ENCODE measurements at places on chromosomes 2 and 18. TPM values are rescaled to one million over a fixed set of nuclear protein-coding genes. Genes with fewer than 3 reads are reported as not detected.
A peak's percentile ranks its signal among the peaks of the same experiment; 100 is the strongest.

GRCh38 chr2:147428120-147428747 is 416.6 kb upstream of the ACVR2A start:
- no peak overlapping the region for H3K27ac ChIP-seq
- no peak for DNase-seq
- H3K36me3 ChIP-seq: no peaks in the 10 kb centered on the region
- no peak overlapping the region for H3K4me3 ChIP-seq
- no peaks in the 10 kb centered on the region for H3K27me3 ChIP-seq

DNA sequence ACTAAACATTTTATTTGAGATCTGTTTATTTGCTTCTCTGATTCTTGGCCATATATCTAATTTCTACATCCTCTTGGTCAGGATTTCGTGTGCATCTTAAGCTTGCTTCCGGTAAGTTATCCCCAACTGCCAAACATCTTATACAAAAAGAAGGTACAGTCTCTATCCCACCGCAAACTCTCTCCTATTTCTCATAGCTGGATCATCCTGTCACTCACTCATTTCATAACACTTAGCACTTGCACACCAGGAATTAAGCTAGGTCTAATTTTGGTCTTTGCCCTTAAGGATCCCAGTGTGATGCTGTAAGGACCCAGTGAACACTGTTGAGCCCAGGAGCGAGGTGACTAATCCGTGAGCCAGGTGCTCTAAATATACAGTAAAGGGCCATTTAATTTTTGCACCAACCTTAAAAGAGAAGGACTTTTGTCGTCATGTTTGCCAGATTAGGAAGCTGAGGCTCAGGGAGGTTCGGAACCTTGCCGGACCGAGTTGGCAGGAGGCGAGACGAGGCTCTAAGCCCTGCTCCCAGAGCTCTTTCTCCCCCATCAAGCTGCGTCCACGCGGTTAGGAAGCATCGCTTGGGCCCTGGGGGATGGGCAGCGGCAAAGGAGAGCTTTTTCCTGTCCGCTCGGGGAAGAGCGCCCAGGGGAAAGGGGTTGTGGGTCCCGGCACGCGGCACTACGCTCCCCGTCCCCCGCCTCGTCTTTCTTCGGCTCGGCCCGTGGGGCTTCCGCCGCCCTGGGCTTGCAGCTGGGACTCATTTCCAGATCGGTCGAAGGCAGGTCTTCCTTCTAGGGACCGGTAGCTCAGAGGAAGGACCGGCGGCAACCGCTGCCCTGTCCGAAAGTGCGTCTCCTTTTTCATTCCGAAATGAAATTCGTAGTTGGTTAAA is 4.1 kb upstream of the ITPRIPL1 start:
- H3K4me1 ChIP-seq: peaks cover 7% of the 10 kb centered on the region
- no peak for DNase-seq
- H3K4me3 ChIP-seq: peak overlapping the region; percentile 78
- H3K36me3 ChIP-seq: no peaks in the 10 kb centered on the region
- H3K27ac ChIP-seq: no peak overlapping the region

The TCF7L1 gene
- total RNA-seq: 0.83 TPM

The KIAA2012 gene
- total RNA-seq: under 0.01 TPM
